ENCODE measurements at places on chromosomes 1 and 21.

- peak; percentile 26 for DNase-seq
Observed at GRCh38 chr1:243713470-243714186, 136.4 kb downstream of the AKT3 start.

GRCh38 chr1:36580524-36580923 is 97.8 kb upstream of the CSF3R start:
- no peak for DNase-seq

- DNase-seq: no peak
Observed at GRCh38 chr1:204003536-204003935, 69.4 kb upstream of the SOX13 start.

DNA sequence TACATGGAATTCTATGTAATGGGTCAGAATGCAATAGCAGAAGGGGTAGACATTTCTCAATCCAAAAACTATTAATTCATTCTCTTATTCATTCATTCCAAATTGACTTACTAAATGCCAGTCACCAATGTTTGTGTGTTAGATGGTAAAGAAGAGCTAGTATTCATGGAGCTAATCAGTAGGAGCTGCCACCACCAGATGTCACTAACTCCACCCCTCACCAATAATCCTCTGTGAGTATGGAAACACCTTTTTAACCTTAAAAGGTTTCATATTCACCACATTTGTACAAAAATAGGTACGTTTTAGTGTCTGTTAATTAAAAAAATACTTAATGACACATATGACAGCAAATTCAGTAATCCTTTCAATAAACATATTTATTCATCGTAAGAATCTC is 131.8 kb upstream of the PKN2 start:
- DNase-seq: no peak

GRCh38 chr1:100499194-100499811 is 38.6 kb upstream of the GPR88 start:
- DNase-seq: no peak

DNA sequence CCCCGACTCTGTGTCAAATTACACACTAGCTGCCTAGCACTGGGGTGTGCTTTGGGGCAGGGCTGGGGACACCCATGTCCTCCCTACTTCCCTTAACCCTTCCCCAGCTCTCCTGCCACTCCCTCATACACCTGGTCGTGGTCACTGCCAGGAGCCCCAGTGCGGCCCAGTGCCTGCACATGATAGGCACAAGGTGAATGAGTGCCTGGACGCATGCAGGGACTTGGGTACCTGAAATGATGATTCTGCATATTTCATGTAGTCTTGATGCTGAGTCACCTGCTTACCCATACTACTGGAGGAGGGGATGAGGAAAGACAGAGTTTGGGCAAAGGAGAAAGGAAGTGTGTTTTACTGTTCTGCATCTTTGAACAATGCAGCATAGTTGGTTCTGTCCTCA is 1.5 kb upstream of the VANGL2 start:
- no peak for DNase-seq

DNA sequence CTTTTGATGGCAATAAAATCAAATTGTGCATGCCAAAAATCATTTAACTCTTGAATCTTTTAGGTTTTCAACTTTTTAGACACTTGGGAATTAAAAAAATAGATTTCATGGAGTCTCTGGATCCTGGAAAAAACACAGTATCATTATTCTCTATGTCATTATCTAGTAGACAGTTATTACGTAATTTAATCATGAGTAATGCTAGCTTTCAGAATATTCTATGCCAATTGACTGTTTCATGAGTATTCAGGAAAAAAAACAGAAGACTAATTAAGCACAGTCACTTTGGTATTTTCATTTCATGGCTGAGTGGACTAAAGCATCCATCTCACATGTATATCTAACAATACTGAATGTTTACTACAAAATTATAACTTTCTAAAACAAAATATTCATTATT is 44.0 kb downstream of the ODF2L start:
- DNase-seq: peak; percentile 17

- no peak for DNase-seq
Observed at GRCh38 chr21:35593000-35593502, 467.3 kb downstream of the SETD4 start.

GRCh38 chr1:201122321-201122957 is 4.5 kb downstream of the ASCL5 start:
- DNase-seq: no peak

DNA sequence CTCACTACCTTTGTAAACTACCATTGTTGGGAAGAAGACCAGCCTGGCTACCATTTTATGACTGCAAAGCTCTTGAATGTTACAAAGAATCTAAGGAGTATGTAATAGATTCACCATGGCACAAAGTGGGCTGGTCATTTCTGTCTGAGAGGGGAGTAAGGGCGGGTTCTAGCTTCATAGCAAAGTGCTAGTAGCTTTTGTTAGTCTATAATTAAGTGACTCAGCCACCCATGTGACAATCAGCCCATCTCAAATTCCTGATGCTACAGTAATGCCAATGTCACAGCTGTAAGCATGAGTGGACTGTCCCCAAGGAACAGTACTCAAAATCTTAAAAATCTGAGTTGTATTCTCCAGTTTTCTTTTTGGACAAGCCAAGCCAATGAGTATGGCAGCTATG is 15.4 kb upstream of the OTUD3 start:
- DNase-seq: peak; percentile 69
